Stimulated activated CD8-positive, alpha-beta memory T cell treated with anti-CD3 and anti-CD28 coated beads, Interleukin-7, amount 100 ng/mL, for 1 hour (primary cell): ENCODE measurements at places on chromosomes 1 and 21.

DNA sequence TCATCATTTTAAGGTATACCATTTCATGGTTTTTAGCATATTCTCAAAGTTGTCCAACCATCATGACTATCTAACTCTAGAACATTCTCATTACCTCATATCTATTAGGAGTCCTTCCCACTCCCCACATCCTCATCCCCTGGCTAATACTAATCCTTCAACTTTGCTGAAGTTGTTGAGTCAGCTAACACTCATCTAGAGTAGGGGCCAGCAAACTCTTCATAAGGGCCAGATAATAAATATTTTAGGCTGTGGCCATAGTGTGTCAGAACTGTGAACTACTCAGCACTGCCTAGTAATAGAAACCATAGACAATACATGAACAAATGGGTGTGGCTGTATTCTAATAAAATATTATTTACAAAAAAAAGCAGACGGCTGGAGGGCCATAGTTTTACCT, 43.0 kb downstream of the TOR3A start:
- no peak for DNase-seq

DNA sequence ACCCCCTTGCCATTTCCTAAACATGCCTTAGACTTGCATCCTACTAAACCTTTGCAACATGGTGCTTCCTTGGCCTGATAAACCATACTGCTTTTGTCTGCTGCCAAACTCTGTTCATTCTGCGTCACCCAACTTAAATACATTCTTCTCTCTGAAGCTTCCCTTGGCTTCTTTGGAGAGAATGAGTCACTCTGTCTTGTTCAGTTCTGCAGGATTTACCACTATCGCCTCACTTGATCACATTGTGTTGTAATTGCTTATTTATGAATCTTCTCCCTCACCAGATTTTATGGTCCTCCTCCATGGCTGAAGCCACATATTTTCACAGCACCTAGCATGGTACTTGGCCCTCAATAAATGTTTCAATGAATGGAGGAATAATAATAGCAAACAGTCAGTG, 21.7 kb upstream of the TUT4 start:
- DNase-seq: no peak

DNA sequence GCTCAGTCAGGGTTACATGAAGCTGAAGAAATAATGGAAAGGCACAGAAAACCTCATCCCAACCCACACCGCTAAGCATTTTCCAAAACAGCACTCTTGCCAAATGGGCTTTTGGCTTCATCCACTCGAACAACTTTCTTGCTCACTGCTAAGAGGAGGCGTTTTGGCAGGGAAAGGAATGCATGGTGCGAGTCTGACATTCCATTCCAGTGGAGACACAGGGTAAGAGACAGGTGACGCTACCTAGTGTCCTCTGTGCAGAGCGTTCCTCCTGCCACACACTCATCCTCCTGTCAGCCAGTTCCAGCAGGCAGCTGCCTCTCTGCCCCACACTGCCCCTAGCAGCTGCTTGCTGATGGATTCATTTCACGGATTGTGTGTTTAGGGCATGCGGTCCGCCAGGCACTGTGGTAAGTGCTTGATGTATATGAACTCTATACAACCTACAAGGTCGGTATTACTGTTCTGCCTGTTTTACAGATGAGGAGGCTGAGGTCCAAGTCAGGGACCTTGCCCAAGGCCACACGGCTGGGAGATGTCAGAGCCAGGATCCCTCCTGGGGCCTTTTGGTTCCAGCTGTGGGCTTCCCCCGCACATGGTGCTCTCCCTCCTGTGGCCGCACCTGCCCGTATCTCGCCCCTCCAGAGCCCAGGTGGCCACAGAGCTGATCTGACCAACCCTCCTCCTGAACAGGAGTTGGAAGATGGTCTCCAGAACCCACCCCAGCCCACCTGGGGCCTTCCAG, 25.7 kb upstream of the BACE2 start:
- no peak for DNase-seq

GRCh38 chr1:197062692-197063091, 4.4 kb downstream of the F13B start:
- DNase-seq: no peak

DNA sequence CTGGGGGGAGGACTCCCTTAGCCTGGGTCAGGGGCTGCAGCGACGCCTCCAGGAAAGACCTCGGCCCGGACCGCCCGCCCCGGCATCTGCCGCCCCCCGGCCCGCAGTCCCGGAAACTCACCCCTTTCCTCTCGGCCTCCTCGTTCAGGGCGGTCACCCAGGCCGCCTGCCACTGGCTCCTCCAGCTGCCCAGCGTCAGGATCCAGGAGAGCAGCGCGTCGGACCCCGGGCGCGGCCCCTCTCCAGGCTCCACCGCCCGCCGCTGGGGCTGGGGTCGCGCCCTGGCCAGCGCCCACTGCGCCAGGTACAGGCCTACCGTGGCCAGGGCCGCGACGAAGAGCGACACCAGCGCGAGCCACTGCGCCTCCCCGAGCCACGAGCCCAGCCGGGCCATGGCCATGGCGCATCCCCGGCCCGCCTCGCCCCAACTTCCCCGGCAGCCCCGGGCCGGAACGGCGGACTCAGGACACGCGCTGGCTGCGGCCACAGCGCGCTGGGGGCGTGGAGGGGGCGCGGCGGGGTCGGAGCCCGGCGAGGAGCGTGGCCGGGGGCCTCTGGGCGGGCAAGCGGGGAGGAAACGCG, 478 bp downstream of the C2CD2 start:
- DNase-seq: no peak

DNA sequence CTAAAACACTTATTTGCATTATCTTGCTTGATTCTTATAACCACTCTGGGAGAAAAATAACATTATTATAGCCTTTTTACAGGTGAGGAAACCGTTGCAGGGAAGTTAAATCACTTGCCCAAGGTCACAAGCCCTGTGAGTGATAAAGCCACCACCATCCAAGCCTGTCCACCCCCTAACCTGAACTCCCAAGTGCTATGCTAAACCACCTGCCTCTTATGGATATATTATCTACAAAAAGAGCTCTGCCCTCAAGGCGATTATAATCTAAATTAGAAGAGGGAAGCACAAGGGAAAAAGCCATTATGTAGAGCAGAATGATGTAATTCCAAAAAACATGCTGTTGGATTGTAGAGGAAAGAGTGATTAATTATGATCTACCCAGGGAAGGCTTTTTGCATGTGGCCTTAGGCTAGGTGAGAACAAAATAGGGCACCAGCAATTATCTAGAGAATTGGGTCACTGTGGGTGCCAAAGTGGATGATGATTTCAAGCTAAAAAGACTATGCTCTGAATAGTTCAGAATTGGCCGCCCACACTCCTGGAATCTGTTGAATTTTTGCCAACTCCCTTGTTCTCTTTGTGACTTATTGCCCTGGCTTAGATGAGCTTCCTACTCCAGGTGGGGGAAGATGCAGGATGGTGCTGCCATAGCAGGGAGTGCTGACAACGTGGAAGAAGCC, 205.3 kb downstream of the FGGY start:
- DNase-seq: no peak

GRCh38 chr1:168843401-168843800, 114.4 kb upstream of the DPT start:
- no peak for DNase-seq

- DNase-seq: no peak
Measured at GRCh38 chr1:10739589-10739988, 56.9 kb downstream of the CASZ1 start.

DNA sequence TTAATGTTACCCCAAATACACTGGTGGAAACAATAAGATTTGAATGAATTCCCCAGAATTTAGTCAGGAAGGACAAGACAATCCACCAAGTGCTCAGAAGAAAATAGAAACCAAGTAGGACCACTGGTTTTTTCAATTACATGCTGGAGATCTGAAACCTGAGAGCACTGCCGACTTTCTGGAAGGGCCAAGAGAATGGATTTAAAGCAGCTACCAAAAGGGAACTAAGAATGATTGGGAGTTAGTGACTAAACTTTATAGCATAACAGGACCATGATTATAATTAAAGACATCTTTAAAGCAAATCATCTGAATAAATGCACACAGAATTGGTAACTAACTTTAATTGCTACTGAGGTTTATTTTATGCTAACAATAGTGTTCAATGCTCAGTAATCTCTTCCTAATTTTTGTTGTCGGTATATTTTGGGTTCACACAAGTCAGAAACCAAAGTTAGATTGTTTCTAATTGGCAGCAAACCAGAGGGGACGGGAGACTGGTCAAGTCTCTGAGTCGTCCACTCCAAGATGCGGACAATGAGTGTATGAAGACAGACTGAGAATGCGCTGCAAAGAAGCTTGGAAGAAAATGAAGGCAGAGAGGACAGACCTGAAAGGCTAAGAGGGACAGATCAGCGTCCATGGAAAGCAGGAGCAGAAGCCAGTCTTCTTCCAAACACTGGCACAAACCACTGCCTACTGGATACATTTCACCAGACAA, 2.3 kb upstream of the RGS13 start:
- no peak for DNase-seq

GRCh38 chr1:187513190-187513589, 684.4 kb downstream of the PLA2G4A start:
- no peak for DNase-seq

- no peak for DNase-seq
Measured at GRCh38 chr1:170664828-170665612, 1.1 kb downstream of the PRRX1 start.

DNA sequence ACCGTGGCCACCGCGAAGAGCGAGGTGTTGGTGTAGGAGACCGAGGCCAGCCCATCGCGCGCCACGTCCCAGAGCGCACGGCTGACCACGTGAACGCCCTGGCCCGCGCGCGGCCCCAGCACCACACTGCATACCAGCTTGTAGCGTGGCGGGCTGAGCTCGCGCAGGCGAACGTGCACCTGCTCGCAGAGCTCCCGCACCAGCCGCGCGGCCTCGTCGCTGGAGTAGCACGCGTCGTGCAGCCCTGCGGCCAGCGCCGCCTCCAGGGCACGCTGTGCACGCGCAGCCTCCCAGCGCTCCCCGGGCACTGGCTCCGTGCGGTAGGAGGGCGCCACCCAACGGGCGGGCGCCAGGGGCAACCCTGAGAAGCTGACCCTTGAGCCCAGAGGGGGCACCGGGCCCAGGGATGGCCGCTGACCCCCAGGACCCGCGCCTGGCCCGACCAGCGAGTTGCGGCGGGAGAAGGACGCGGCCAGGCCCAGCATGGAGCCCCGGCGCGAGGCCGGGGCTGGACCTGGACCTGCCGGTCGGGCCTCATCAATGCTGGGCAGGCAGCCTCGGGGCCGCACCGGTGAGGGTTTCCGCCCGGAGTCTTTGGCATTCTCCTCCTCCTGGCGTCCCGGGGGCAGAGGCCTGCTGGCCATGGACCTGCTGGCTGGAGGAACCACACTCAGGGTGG, 987 bp downstream of the DYNLT4 start:
- DNase-seq: no peak

DNA sequence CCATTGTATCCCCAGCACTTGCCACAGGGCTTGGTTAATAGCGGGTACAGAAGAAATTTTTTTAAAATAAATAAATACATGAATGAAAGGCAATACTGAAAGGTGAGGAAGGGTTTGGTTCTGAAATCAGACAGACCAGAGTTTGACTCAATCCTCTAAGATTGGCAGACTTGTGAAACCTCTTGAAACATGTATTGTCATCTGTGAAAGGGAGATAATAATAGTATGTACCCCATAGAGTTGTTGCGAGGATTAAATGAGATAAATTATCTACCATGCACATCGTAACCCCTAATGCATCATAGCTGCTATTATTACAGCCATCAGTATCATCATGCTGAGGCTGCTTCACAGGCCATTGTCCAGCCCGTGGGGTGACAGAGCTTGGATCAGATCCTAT, 41.4 kb downstream of the S1PR1 start:
- DNase-seq: no peak

- DNase-seq: no peak
Measured at GRCh38 chr1:65097076-65097475, 50.9 kb upstream of the AK4 start.

- no peak for DNase-seq
Measured at GRCh38 chr1:166980383-166980782, 5.0 kb upstream of the ILDR2 start.

DNA sequence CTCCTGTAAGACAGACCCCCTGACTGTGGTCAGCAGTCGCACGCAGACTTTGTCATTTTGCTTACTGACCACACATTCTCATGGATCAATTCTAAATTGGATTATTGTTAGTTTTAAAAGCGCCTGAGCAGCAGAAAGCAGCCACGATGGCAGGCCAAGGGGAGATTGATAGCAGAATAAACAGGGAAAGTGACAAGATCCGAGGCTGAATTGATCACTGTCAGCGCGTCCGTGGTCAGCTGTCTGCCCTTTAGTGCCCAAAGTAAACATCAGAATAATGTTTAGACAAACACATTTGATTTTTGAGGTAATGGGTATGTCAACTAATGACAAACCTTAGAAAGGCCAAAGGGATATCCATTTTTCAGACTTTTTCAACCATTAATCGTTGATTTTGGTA, 426.8 kb downstream of the SETD4 start:
- DNase-seq: no peak

- DNase-seq: no peak
Measured at GRCh38 chr1:35725596-35725995, 6.9 kb upstream of the C1orf216 start.

GRCh38 chr1:8370905-8371315, 53.0 kb downstream of the SLC45A1 start:
- no peak for DNase-seq

GRCh38 chr1:110647254-110647891, 27.4 kb downstream of the KCNA3 start:
- DNase-seq: no peak

- no peak for DNase-seq
Measured at GRCh38 chr1:10480614-10481013, 5.9 kb downstream of the PEX14 start.

DNA sequence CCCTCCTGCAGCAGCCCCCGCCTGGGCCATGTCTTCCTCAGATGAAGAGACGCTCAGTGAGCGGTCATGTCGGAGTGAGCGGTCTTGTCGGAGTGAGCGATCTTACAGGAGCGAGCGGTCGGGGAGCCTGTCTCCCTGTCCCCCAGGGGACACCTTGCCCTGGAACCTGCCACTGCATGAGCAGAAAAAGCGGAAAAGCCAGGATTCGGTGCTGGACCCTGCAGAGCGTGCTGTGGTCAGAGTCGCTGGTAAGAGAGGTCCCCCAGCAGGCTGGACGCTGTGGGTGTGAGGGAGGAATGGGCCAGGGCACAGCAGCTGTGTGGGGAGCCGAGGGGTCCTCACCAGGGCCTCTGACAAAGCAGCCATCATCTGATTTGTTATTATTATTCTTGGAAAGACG, 58.0 kb downstream of the NDUFS5 start:
- no peak for DNase-seq

DNA sequence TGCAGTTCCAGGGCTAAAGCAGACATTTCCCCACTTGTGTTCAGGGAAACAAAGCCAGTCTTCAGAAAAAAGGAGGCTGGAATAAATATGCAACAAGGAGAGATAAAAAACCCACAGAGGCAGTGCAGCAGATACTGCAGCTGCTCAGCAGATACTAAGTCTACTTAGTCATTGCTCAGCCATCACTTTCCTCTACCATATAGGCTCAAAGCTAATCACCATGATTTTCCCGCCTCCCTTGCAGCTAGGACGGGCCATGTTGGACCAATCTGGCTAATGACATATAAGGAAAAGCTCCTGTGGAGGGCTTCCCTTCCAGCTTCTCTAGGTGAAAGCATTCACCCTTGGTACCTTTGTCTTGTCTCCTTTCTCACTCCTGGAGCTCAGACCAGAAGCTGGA, 10.0 kb upstream of the EFHD2 start:
- DNase-seq: no peak

- no peak for DNase-seq
Measured at GRCh38 chr1:75908717-75909152, 23.5 kb downstream of the ASB17 start.

GRCh38 chr1:33971913-33972312, 108.0 kb downstream of the HMGB4 start:
- DNase-seq: no peak

- no peak for DNase-seq
Measured at GRCh38 chr1:219812491-219813203, 115.7 kb downstream of the SLC30A10 start.

- DNase-seq: no peak
Measured at GRCh38 chr21:34545079-34545884, 33.3 kb upstream of the KCNE1 start.
